Aortic smooth muscle cell (primary cell): ENCODE measurements at places on chromosomes 7 and 10. TPM values are rescaled to one million over a fixed set of nuclear protein-coding genes. Genes with fewer than 3 reads are reported as not detected.

DOCK4 gene
- 46.6 and 55.2 TPM in 2 replicates for total RNA-seq

SUN3 gene
- total RNA-seq, result not detected in 2 replicates

AKR1C1 gene
- total RNA-seq, result 330 and 378 TPM in 2 replicates

RAMP3 gene
- not detected in 2 replicates for total RNA-seq

TSPAN33 gene
- total RNA-seq, result 0.06 and 0.13 TPM in 2 replicates

PNLIPRP1 gene
- total RNA-seq, result not detected in 2 replicates

GALNT11 gene
- total RNA-seq, result 63.1 and 65.2 TPM in 2 replicates

AHR gene
- total RNA-seq, result 569 and 606 TPM in 2 replicates

NME8 gene
- total RNA-seq, result not detected in 2 replicates

PLEKHS1 gene
- total RNA-seq, result not detected in 2 replicates

SPDYE9 gene
- total RNA-seq, result not detected in 2 replicates

STEAP1 gene
- total RNA-seq, result 68.3 and 73.1 TPM in 2 replicates

C10orf71 gene
- not detected in 2 replicates for total RNA-seq

SLC12A9 gene
- total RNA-seq, result 9.7 and 13.2 TPM in 2 replicates

CYP2E1 gene
- 0.40 and 0.56 TPM in 2 replicates for total RNA-seq

CYP26A1 gene
- total RNA-seq, result not detected in 2 replicates
